ENCODE measurements at places on chromosomes 1 and 21. TPM values are rescaled to one million over a fixed set of nuclear protein-coding genes. Genes with fewer than 3 reads are reported as not detected.

Gene GPR153
- total RNA-seq: 13.0 TPM

Gene CHI3L1
- total RNA-seq: 3,366 TPM

Gene RNF186
- total RNA-seq: not detected

Gene FCRL2
- not detected for total RNA-seq

Gene SPATA45
- total RNA-seq: not detected

Gene EPHB2
- 1.9 TPM for total RNA-seq

Gene C8B
- not detected for total RNA-seq

Gene PLA2G2F
- total RNA-seq: not detected

Gene OR6N1
- not detected for total RNA-seq

Gene FCRL4
- total RNA-seq: not detected

Gene BCL2L15
- total RNA-seq: 0.12 TPM

Gene TNFRSF1B
- 11.5 TPM for total RNA-seq

Gene RNF220
- 56.2 TPM for total RNA-seq

Gene IFNAR1
- 28.7 TPM for total RNA-seq

Gene PRKAB2
- 11.9 TPM for total RNA-seq

Gene EPHA10
- total RNA-seq: not detected

Gene FAM151A
- total RNA-seq: not detected
